Stimulated activated CD4-positive, alpha-beta T cell treated with anti-CD3 and anti-CD28 coated beads, Interleukin-1b, Interleukin-23, amount 100 ng/mL, for 4 hours (primary cell): ENCODE measurements at places on chromosomes 12 and 14.

- no peak for DNase-seq
These were observed 227.9 kb downstream of the KTN1 start for GRCh38 chr14:55807881-55808379.

- DNase-seq, result no peak
These were observed 850.9 kb upstream of the MDGA2 start for GRCh38 chr14:48526307-48526706.

- DNase-seq, result no peak
These were observed 132.8 kb downstream of the VRK1 start for GRCh38 chr14:96929950-96930349.

- no peak for DNase-seq
These were observed 63.2 kb upstream of the TMX1 start for GRCh38 chr14:51176839-51177238.

DNA sequence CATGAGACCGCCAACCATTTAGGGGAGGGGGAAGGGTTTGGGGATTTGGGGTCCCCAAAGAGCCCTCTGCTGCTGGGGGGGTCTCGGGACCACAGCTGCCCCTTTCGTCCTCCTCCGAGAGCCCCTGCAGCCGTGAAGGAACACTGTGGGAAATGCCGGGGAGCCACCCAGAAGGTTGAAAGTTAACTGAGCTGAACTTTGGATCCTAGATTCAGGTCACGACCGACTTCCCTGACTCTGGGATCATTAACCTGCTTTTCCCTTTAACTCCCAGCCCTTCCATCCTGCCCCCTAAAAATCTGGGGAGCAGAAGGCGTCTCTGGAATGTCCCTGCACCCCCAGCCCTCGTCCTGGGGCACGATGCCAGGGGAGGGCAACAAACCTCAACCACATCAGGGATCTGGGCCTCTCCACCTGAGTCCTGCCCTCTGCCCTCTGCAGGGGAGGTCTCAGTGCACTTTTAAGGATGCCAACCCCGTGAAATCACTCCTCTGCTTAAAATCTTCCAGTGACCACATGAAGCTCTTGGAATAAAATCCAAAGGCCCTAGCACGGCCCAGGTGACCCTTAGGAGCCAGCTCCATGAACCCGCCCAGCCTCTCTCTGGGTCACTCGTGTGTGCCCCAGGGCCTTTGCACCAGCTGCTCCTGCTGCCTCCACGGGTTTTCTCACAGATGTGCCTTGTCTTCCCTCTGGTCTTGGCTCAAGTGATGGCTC lies 95.0 kb downstream of the RFLNA start:
- no peak for DNase-seq

DNA sequence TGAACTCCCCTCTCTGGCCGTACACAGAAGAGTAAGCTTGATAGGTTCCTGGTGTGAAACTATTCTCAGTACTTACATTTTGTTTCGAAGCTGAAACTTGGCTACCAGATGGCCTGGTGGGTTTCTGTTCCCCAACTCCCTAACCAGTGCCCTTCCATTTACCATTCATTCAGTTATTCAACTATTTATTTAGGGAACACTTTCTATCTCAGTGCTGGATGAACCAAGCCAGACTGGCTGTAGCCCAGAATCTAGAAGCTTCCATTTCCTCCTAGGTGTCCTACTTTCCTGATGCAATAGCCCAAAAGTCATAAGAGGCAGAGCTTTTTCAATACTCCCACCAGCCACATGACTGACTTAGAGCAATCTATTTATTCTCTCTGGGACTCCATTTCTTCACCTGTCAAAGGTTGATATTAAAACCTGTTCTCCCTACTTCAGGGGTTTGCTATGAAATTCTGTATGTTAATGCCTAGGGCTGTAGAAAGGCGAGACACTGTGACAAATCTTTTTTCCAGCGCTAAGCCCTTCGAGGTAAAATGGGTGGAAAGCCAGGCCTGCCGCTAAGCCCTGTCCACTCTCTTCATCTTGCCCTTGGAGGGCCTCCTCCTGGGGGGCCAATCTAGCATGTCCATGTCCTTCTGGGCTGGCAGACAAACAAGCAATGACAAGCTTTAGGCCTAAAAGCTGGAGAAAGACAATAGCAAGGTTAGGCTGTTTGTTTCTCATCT lies 8.1 kb upstream of the IRF2BPL start:
- no peak for DNase-seq

- no peak for DNase-seq
These were observed 13.9 kb downstream of the SETD3 start for GRCh38 chr14:99466758-99467157.

DNA sequence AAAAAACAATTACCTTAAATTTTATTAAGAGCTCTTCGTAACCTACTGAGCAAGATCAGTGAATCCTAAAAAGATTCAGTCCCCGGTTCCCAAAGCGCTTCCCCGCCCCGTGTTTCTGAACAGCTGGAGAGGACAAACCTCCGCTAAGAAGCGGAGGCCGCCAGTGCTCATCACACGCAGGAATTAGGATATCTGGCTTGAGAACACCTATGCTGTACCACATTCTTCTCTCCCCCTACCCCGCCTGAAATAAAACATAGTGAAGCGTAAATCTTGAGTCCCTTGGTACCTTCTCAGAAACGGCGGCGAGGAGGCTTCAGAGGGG lies 774 bp upstream of the WDR20 start:
- DNase-seq, result no peak

- no peak for DNase-seq
These were observed 5.9 kb downstream of the ZNF605 start for GRCh38 chr12:132949936-132950837.

DNA sequence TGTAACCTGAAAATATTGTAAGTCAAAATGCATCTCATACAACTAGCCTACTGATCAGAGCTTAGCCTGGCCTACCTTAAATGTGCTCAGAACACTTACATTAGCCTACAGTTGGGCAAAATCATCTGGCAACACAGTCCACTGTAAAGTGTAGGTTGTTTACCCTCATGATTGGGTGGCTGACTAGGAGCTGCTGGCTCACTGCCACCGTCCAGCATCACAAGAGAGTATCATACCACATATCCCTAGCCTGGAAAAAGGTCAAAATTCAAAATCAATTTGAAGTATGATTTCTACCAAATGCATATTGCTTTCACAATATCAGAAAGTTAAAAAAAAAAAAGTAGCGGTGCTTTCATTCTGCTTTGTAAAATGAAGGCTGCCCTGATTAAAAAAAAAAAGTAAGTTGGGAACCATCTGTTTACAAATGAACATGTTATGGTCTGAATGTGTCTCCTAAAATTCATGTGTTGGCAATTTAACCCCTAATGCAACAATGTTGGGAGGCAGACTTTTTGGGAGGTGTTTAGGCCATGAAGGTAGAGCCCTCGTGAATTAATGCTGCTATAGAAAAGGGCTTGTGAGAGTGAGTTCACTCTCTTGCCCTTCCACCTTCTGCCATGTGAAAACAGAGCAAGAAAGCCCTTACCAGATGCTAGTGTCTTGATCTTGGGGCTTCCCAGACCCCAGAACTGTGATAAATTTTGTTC lies 211.8 kb downstream of the PPM1H start:
- DNase-seq, result no peak

GRCh38 chr14:69614592-69614991 lies 3.2 kb downstream of the SUSD6 start:
- no peak for DNase-seq

- DNase-seq, result no peak
These were observed 580.2 kb downstream of the MED13L start for GRCh38 chr12:115697340-115697739.
